Memory B cell (primary cell): ENCODE measurements at places on chromosomes 12 and 14.

- no peak for DNase-seq
Observed at GRCh38 chr12:119836781-119837180, 40.3 kb downstream of the CIT start.

- no peak for DNase-seq
Observed at GRCh38 chr14:91357272-91358024, 60.2 kb downstream of the CCDC88C start.

- DNase-seq = no peak
Observed at GRCh38 chr14:88470542-88471440, 84.0 kb downstream of the PTPN21 start.

DNA sequence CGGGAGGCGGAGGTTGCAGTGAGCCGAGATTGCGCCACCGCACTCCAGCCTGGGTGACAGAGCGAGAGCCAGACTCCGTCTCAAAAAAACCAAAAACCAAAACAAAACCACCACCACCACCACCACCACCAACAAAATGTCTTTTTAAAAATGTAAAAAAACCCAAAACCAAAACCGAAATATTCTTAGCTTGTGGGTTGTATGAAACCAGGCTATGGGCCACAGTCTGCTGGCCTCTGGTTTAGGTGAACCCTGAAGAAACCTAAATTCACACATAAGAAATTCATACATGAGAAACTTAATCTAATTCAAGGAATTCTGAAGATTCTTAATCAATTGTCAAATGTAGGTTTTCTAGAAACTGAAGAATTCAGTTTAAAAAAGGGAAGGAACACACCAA lies 37.6 kb downstream of the INSM2 start:
- DNase-seq = no peak

- no peak for DNase-seq
Observed at GRCh38 chr12:64745980-64746379, 13.2 kb downstream of the GNS start.

- no peak for DNase-seq
Observed at GRCh38 chr12:67400742-67401141, 131.6 kb downstream of the CAND1 start.

- no peak for DNase-seq
Observed at GRCh38 chr12:122757568-122757967, 4.9 kb downstream of the DENR start.

- no peak for DNase-seq
Observed at GRCh38 chr12:15157269-15157671, 63.9 kb downstream of the RERG start.

DNA sequence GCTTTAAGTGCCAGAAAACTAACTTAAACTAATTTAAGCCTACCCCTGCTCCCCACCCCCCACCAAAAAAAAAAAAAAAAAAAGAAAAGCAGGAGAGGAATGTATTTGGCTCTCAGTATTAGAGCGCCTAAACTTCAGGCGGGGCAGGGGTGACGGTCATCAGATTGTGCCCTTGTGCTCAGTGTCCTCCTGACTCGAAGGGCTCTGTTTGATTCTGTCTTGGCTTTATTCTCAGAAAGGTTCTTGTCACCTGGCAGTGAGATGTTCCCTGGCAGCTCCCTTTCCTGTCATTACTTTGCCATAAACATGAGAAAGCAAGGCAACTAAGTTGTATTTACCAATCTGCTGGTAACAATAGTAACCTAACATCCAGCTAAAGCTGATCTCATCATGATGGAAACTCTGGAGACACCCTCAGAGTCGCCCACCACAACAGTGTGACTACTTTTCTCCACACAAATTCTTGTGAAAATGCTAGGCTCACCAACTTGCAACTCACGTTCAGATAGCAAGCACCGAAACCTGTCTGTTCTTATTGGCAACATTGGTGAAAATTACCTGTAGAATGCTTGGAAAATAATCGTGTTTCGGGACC lies 39.0 kb upstream of the WNK1 start:
- no peak for DNase-seq

DNA sequence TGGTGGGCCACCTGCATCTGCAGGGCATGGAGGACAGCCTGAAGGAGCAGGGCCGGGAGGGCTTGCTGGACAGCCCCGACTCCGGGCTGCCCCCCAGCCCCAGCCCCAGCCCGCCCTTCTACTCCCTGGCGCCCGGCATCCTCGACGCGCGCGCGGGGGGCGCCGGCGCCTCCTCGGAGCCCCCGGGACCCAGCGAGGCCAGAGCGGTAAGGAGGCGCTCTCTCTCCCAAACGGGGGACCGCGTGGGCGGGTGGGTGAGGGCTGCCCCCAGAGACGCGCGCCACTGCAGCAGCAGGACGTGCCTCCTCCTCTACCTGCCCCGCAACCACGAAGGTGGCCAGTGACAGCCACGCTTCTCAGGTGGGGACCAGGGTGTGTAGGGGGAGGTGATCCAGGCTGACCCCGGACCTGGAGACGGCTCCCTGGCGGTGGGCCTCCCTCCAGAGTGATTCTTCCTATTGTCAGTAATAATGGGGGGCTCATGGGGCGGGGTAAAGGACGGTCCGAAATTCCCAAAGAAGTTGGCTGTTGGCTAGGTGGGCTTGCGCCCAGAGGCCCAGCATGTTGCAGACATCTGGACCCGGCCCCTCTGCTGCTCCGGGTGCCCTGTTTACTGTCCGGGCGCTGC lies 652 bp downstream of the RFLNA start:
- DNase-seq = no peak

DNA sequence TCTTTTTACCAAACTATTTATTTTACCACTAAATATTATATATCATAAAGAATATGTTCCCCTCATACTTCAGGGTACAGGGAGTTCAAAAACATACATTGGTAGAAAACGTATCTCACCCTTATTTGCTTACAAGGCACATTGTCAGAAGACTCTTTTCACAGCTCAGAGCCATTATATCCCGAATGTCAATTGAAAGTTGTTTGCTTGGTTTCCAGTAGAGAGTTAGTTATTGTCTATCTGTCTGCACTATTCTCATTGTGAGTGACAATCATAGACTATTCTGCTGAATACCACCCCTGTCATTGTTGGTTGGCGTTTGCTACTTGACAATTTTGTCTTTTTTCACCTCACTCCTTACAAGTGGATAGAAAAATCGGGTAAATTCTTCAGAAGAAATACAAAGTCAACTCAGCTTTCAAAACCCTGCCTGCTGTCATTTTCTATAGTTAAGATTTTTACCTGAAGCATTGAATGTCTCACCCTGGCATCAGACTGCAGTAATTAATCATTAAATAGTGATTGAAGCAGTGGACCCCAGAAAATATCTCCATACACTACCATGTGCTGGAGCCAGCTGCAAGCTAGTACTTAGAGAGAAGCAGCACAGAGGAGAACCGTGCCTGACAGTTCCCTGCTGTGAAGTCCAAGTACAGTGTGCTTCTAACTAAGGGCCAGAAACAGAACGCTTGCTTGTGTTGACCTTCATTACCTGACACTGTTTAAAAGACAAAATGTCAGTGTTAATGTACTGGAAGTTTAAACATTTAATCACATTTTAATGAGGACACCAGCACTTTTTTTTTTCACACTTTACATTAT lies 510.6 kb downstream of the RERGL start:
- DNase-seq = no peak

- no peak for DNase-seq
Observed at GRCh38 chr12:9001233-9001632, 11.9 kb downstream of the KLRG1 start.

DNA sequence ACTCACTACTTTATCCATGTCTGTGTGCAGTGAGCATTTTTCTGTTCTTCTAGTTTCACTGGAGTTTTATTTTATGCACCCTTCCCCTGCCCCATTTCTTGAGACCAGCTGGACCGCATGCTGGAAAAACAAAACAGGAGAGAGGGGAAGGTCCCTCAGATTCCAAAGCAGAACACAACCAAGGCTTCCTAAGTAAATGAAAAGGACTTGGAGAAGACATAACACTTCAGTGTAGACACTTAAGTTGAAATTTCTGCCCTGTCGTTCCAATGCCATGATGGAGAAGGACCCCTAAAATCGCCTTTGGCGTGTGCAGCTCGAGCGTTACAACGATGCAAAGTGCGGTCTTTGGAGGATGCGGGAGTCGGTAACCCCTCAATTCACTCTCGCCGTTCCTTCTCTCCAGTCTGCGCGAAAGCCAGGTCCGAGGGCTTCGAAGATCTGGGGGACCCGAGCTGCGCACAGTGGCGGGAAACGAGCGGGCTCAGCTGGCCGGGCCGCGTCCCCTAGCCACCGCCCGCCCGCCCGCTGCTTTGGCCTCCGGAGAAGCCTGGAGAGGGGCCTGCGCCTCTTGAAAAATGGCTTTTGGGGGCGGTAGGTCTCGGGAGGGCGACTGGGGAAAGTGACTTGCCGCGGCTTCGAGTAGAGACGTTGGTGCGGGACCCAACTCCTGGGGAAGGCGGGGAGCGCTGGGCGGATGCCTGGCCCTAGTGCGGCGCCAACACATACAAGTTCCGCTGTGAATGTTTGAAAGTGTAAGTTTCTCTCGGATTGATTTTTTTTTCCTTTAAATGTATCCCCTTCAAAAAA lies 11.2 kb upstream of the HOXC13 start:
- DNase-seq = no peak

GRCh38 chr14:104925214-104925854 lies 655 bp downstream of the PLD4 start:
- DNase-seq = no peak
